Cerebellum (tissue), 4 donors: ENCODE measurements at places on chromosomes 12 and 14. TPM values are rescaled to one million over a fixed set of nuclear protein-coding genes. Genes with fewer than 3 reads are reported as not detected.

The SERPINA3 gene
- total RNA-seq = 0.73 TPM

The TPPP2 gene
- total RNA-seq = not detected

The PCED1B gene
- 0.27 TPM for total RNA-seq

The COPZ1 gene
- 52.3 TPM for total RNA-seq

The PFKM gene
- 79.8 TPM for total RNA-seq

The RERG gene
- total RNA-seq = 20.7 TPM

The MUCL1 gene
- total RNA-seq = not detected

The HHIPL1 gene
- 4.3 TPM for total RNA-seq

The CLEC2A gene
- total RNA-seq = not detected

The PROX2 gene
- not detected for total RNA-seq

The TAS2R9 gene
- total RNA-seq = 1.7 TPM

The TMPRSS12 gene
- total RNA-seq = not detected

The PLBD2 gene
- 11.8 TPM for total RNA-seq

The CLEC4D gene
- total RNA-seq = not detected

The KRT73 gene
- not detected for total RNA-seq

The KCNC2 gene
- total RNA-seq = 20.2 TPM

The MYRFL gene
- 0.91 TPM for total RNA-seq

The FOXG1 gene
- total RNA-seq = 0.09 TPM

The SERPINA4 gene
- not detected for total RNA-seq

The ZNF84 gene
- 120 TPM for total RNA-seq

The OR4E2 gene
- total RNA-seq = not detected

The GNB3 gene
- total RNA-seq = 5.5 TPM

The ALX1 gene
- not detected for total RNA-seq

The NEMP1 gene
- total RNA-seq = 12.5 TPM

The RILPL2 gene
- 0.73 TPM for total RNA-seq

The DCD gene
- total RNA-seq = not detected

The FSCB gene
- 0.18 TPM for total RNA-seq

The DPF3 gene
- 60.9 TPM for total RNA-seq

The TMTC2 gene
- 127 TPM for total RNA-seq

The NANOG gene
- 0.27 TPM for total RNA-seq

The OTUB2 gene
- 6.3 TPM for total RNA-seq

The TC2N gene
- total RNA-seq = 12.3 TPM

The TMEM121 gene
- total RNA-seq = 12.5 TPM

The STAC3 gene
- 0.54 TPM for total RNA-seq

The CACNA1C gene
- 20.9 TPM for total RNA-seq

The ACIN1 gene
- total RNA-seq = 111 TPM

The PARP2 gene
- 19.4 TPM for total RNA-seq

The UNC119B gene
- total RNA-seq = 20.8 TPM

The LRCOL1 gene
- not detected for total RNA-seq

The SYNDIG1L gene
- 0.73 TPM for total RNA-seq

The MGP gene
- 20.6 TPM for total RNA-seq

The MANSC1 gene
- total RNA-seq = 2.4 TPM
